Stimulated activated memory B cell treated with anti-CD40 and anti-IgM and Interleukin-4, amounts not matched to agents 10 μg/mL and 1 μg/mL and 100 μg/mL, for 72 hours (primary cell): ENCODE measurements at places on chromosomes 1 and 21.

- no peak for ATAC-seq
Measured at GRCh38 chr1:205416322-205416721, 5.5 kb downstream of the LEMD1 start.

DNA sequence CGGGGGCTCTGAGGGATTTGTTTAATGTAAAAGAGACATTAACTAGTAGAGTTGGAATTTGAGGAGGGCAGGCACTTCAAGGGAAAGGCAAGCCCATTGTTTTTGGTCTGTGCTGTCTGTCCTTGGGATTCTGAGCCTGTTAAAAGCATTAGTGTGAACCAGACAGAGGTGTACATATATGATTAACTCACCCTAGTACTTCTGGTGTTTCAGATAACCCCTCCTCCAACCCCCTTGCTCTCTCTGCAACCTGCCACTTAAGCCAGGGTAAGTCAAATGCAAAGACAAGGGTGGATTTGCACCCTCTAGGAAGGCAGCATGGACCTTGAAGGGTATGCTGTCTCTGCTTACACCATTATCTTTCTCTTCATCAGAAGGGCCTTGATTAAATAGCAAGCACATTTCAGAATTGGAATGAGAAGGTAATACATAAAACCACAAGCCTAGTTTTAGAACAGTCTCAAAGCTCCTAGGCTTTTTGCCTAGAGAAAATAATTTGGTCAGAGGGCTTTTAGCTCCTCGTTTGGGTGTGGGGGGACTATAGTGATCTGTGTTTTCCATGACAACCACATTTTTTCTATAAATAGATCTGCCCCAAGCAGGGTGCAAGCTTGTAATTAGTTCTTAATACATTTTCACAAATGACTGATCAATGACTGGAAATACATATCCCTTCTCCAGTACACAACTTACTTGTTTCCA is 120.7 kb upstream of the SGIP1 start:
- no peak for ATAC-seq

DNA sequence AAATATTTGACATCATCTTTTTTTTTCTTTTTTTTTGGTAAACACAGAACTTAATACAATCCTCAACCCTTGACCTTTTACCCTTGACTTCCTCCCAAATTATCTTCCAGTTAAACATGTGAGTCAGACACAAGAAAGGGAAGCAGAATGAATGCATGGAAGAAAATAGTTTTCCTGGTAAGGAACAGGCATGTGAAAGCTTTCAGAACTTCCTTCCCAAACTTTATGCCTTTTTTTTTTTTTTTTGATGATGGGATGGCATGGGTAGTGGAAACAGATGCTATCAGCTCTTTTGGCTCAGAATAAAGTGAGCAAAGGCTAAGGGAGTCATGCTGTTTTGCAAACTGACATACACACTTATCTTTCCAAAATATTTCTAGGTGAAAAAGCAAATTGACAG is 1079.1 kb downstream of the TTLL7 start:
- ATAC-seq: no peak

DNA sequence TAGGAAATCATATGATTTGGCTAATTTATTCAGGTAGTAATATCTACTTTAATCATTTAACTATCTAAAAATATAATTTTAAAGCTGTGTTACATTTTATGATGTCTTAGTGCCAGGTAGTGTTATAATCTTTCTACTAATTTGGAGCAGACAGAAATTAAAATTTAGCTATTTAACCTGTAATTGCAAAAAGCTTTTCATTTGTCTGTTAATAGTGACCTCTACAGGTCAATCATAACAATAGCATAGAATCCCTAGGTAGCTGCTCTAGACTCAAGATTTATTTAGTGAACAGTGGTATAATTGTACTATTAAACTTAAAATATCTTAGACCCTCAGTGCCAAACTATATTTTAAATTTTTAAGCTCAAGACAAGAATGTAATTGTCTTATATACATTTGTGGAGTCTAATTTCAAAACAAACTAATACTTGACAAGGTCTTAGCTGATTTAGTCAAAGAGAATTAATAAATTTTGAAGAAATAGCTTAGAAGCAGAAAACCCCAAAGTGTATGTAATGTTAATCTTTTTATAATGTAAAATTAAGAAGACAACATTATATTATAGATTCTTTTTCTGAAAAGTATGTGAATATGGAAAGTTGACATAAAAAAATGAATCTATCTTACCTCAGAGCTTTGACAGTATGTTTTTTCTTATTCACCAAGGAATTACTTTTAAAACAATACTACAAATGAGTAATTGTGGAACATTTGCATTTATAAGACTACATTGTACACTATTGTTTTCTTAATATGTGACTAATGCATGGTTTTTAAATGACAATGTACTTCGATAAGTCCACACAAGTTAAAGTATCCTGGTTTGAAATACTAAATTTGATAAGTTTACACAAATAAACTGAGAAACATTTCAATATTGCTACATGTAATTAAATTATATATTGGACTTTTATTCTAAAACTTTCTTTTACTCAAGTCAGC is 64.1 kb upstream of the RNPC3 start:
- no peak for ATAC-seq

DNA sequence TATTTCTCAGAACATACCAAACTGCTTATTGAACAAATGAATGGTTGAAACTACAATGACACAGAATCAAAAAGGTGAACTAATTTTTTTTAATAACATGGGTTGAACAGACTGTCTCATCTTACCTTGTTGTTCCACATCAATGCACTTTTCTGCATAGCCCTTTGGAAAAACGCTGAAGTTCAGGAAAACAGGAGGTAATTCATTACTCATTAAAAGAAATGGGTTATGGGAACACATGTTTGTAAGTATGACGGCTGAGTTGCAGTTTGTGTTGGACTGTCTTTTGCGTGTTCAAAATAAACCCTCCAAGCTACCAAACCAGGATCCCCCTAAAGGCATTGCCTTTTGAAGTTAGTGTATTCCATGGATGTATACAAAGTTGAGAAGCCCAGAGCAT is 514.9 kb upstream of the PKN2 start:
- no peak for ATAC-seq

DNA sequence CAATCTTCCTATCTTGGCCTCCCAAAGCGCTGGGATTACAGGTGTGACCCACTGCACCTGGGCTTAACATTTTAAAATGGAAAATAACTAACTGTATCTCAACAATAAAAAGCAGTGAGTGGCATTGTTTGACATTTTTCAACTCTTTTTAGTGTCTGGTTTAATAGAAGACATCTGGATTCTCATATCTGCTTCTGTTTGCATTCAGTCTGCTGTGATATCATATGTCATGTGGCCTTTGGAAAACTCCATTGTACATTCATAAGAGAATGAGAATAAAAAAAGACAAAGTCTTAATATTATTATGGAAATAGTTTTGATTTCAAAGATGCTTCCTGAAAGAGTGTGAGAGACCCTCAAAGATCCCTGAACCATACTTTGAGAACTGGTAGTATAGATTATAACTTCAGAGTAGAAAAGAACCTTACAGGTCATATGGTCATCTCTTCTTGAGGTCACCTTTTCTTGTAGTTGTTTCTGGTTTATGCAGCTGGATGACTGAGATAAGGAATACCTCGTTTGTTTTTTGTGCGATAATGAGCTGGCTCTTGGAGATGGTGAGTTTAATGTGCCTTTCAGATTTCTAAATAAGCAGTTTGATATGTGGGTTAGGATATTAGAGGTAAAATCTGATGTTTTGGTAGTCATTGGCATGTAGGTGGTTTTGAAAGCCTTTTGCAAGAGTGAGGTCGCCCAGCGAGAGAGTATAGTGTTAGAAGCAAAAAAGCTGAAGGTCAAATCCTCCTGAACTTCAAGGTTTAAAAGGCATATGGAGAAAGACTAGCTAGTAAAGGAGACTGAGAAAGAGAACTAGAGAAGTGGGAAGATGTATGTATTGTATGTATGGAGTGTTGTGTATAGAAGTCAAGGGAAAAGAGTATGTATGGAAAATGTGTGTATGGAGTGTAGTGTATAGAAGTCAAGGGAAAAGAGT is 17.2 kb downstream of the CEP350 start:
- no peak for ATAC-seq

- no peak for ATAC-seq
Measured at GRCh38 chr1:2824999-2825398, 23.5 kb upstream of the TTC34 start.

DNA sequence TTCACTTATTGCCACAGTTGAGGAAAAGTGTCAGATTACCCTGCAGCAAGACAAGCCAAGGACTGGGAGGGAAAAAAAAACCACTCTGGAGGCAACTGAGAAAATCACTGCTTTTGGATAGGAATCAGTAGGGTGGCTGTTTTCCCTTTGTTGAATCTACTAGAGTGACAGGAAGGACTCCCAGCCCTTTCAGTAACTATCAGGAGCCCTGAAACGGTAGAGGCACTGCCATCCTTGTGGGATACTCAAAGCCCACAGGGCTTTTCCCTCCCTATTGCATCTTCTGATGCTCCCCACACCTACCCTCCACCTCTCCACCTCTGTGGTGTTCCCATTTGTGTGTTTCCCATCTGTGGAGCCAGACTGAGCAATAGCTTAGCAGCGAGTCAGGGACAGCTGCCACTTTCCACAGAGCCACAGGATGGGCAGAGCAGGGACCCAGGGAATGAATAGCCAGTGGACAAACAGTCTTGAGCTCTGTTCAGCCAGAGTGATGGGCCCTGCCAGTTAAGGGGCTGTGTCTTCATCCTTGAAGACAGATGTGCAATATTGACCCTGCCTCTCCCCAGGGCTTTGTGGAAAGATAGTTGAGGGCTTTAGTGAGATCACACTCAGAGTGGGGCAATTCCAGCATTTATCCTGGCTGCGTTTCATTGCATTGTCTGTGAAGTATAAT is 13.9 kb downstream of the UBIAD1 start:
- no peak for ATAC-seq

- no peak for ATAC-seq
Measured at GRCh38 chr1:151314137-151314875, 12.9 kb downstream of the PI4KB start.

GRCh38 chr1:149997585-149998262 is 12.8 kb downstream of the OTUD7B start:
- peak; percentile 92 for ATAC-seq

DNA sequence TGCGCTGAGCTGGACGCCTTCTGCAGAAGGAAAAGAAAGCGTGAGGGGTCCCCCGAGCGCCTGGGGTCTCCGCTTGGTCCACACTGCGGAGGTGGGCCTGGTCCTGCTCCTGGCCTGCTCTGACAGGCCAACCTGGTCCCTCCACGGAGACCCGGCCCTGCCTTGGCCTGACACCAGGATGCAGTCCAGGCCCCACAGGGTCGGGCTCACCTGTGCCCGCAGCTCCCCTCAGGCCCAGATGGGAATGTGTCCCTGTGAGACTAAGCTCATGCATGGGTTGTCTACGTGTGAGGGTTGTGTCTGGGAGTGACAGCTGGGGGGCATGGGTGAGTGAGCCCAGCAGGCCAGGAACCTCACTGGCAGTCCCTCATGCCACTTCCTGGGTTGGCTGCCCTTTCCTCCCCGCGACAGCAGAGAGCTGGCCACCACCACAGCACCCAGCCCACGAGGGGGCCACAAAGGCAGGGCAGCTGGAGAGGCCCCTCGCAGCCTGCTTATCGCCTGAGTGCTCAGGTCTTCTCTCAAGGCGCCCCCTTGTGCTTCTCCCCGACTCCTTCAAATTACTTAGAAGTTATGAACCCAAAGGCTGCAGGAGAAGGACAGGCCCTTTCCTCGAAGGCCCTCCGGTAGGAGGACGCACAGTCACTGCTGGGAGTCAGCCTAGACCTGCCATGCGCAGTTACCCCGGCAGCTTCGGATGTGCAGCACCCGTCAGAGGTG is 41.1 kb downstream of the SLC45A1 start:
- ATAC-seq: no peak

DNA sequence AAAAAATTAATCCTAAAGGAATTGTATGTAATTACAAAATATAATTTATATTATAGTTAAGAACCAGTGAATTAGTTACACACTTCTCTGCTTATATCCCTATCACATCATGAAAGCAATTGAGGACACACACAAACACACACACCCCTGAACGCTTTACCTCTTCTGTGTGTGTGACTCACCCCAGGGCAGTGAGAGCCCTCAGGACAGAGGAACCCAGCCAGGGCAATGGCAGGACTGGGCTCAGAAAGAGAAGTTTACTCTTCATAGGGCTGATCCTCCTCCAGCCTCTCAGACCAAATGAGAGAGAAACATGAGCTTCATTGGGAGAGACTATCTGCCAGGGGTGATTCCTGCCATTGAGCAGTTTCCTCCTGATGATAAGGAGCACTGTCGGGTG is 38.1 kb downstream of the SLC44A3 start:
- no peak for ATAC-seq

DNA sequence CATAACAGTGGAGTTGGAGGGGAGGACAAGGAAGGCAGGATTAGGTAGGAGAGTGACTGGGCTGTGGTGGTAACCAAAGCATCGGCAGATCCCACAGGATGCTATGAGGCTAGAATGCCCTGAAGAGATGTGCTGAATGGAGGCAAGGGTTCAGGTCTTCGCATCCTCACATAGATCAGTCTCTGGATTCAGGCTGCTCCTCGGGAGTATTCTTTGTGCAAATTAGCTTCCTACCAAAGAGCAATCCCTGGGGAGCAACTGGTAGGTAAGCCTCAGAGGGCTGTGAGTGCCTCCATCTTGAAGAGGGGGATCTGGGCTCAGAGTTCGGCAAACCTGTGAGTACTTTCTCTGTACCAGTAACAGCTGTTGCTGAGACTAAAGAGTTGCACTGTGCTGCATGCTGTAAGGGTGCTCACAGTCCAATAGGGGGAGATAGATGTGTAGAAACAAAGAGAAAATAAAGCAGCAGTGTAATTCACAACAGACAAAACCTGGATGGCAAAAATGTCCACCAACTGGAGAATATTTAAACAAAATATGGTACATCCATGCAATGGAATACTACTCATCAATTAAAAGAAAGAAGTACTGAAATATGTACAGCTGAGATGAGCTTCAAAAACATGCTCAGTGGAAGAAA is 322.4 kb upstream of the DEPDC1 start:
- ATAC-seq: no peak

DNA sequence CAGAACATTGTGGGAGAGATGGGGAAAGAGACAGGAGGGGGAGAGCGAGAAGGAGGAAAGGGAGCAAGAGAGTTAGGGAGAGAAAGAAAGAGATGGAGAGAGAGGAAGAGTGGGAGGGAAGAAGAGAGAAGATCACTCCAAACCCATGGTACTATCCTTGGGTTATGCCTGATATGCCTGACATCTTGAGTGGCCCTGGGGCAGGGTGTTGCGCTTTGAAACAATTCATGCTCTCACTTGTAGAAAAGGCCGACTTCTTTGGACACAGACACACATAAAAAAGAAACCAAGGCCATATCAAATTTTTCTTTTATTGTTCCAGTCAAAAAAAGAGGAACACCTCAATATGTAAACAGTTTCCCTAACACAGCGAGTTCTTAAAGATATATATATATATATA is 240.5 kb downstream of the DYRK1A start:
- ATAC-seq: no peak

GRCh38 chr1:35001743-35002142 is 16.6 kb upstream of the TMEM35B start:
- no peak for ATAC-seq

GRCh38 chr1:170321113-170321512 is 175.4 kb downstream of the NTMT2 start:
- no peak for ATAC-seq

GRCh38 chr21:32562426-32562825 is 22.9 kb downstream of the TCP10L start:
- no peak for ATAC-seq

- ATAC-seq: no peak
Measured at GRCh38 chr1:65577278-65577677, 156.8 kb downstream of the LEPR start.

- ATAC-seq: no peak
Measured at GRCh38 chr21:30083225-30083945, 83.2 kb downstream of the CLDN17 start.
